Left renal pelvis (tissue), 4 donors: ENCODE measurements at places on chromosomes 1 and 21. TPM values are rescaled to one million over a fixed set of nuclear protein-coding genes. Genes with fewer than 3 reads are reported as not detected.

GRCh38 chr1:38579056-38579455 is 280.5 kb downstream of the RRAGC start:
- DNase-seq = no peak

The SLC44A5 gene
- 13.0 TPM for polyA plus RNA-seq

The RIPPLY3 gene
- 0.14 TPM for polyA plus RNA-seq

DNA sequence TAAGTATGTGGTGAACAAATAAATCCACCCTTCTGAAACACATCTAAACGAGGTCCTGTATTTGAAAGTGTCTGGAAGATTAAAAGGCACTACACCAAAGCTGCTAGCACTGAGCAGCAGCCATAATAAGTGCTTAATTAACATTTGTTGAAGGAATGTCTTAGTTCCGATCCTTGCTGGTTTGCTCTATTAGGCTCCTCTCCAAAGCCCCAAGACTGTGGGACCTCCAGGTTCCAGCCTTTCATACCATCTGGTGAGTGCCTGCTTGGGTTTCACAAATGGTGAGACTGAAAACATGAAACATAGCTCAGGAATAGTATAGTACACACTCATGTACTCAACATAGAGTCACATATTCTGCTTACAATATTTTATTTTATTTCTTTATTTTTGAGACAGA is 640 bp upstream of the CYP2J2 start:
- DNase-seq = no peak

The RPL11 gene
- 2,601 TPM for polyA plus RNA-seq

The RHD gene
- polyA plus RNA-seq = 2.5 TPM

The SF3B4 gene
- 88.6 TPM for polyA plus RNA-seq

The SCAMP3 gene
- 45.9 TPM for polyA plus RNA-seq

DNA sequence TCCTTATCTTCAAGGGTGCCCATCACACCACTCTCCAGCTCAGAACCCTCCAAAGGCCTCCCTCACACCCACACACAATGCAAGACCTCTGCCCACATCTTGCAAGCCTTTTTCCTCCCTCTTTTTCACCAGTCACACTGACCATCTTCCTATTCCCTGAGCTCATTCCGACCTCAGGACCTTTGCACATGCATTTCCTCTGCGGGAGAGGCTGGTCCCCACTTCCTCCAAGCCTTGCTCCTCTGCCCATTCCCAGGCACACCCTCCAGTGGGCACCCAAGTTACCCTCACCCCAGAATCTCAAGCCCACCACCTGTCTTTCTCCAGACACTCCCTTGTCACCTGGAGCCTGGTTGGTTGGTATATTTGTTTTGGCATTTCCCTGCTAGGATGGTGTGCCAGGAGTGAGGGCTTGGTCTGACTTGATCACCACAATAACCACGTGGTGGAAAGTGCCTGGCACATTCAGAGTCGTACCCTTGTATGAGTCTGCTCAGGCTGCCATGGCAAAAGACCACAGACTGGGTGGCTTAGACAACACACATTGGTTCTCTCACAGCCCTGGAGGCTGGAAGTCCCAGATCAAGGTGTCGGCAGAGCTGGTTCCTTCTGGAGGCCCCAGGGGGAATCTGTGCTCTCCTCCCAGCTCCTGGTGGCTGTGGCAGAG is 13.2 kb downstream of the MX2 start:
- DNase-seq = no peak

GRCh38 chr1:95179205-95179986 is 54.6 kb upstream of the RWDD3 start:
- DNase-seq = no peak

GRCh38 chr1:168138134-168138533 is 1.4 kb upstream of the GPR161 start:
- DNase-seq = no peak

GRCh38 chr21:41611966-41612606 is 104.1 kb upstream of the TMPRSS2 start:
- no peak for DNase-seq

The TEX38 gene
- polyA plus RNA-seq = 0.58 TPM

The ETNK2 gene
- 26.5 TPM for polyA plus RNA-seq

DNA sequence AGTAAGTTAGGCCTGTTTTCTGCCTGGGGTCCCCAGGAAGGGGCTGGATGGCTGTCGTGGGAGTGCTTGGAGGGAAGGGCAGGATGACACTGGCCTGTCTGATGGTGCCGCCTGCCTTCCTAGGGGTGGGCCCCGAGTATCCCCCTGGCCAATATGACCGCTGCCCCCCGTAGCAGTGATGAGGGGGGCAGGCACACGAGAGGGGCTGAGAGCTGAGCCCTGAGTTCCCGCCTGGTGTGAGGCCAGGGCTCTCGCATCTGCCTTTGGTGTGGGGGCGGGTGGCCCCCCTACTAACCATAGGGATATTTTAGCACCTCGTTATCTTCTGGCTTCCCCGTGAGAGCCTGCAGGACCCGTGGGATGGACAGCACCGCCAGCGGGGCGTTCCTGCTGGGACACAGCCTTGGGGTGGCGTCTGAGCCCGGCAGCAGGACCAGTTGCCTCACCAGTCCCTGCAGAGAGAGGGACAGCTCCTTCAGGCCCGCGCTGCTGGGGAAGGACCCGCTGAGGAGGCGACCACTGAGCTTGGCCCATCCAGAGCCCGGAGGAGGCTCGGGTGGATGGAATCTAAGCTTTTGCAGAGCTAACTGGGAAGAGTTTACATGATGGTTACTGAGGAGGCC is 10.4 kb downstream of the KRTAP10-1 start:
- DNase-seq = no peak

DNA sequence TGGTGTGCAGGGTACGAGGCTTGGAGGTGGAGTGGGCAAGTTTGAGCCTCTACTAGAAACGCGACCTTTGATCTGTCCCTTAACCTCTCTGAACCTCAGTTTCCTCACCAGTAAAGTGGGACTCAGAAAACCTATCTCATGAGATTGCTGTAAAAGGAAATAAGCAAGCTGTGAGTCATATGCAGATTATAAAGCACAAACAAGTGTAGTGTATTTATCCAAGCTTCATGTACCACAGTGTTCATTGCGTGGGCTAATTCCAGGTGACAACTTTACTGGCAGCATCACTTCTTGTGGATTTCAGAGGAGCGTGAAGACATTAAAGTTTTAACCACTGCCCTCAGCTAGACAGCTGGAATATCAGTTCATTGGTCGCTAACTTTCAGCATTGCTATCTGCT is 44.4 kb downstream of the ZNF697 start:
- DNase-seq = no peak

DNA sequence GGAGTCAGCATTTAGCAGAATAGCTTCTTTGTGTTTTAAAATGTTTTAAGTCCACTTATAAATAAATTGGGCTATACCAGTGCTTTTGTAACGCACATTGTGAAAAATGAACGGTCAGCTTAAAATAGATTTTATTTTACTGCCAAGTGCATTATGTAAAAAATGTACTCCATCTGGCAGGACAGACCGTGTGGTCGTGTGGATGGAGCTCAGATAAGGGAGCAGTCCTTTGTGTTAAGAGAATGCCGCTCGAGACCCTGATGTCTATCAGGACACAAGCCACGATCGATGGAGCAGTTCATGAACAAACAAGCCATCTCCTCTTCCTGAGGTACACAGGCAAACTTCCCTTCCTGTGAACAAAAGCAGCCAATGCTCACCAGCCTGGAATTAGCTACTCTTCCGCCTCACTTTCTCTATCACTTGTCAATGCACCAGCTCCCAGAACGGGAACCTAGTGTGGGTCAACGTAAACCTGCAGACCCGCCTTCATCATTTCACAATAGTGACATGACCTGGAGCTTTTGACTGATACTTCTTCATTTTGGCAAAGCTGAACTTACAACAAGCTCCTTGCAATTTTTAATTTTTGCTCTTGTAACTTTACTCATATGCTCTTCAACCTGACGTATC is 243.5 kb downstream of the TGFB2 start:
- DNase-seq = no peak

GRCh38 chr1:216186816-216187215 is 236.4 kb downstream of the USH2A start:
- no peak for DNase-seq

- DNase-seq = no peak
Observed at GRCh38 chr21:45938811-45939520, 42.6 kb upstream of the COL6A1 start.

DNA sequence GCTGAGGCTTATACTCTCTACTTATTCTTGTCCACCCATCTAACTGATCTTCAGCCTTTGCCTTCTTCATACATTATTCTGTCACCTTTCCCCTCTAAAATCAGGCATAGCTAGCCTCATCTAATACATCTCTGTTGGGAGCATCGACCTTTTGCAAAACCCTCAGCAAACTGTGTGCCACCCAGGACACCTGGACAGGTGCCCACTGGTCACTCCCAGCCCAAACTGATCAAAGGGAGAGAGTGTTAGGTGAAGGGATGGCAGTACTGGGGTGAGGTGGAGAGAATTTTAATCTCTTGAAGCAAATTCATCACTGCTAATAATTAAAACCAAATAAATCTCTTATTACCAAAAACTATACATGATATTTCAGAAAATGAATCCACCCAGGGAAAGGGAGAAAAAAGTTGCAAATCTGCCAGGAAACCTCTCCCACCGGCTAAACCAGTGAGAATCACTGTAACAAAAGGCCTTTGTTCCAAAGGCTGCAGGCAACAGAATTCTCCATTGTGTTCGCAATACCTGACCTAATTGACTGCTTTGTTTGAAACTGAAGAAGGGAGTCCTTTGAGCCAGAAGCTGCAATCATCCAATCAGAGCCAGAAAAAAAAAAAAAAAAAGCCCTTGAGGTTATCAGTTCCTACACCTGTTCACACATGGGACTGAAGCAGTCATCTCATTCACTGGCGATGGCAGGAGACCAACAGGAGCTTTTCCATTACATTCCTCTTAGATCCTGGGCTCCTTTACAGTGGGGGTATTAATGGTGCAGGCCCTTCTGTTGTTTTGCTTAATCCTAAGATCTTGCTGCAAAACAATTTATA is 172.6 kb downstream of the APP start:
- no peak for DNase-seq

The SERINC2 gene
- 42.2 TPM for polyA plus RNA-seq

DNA sequence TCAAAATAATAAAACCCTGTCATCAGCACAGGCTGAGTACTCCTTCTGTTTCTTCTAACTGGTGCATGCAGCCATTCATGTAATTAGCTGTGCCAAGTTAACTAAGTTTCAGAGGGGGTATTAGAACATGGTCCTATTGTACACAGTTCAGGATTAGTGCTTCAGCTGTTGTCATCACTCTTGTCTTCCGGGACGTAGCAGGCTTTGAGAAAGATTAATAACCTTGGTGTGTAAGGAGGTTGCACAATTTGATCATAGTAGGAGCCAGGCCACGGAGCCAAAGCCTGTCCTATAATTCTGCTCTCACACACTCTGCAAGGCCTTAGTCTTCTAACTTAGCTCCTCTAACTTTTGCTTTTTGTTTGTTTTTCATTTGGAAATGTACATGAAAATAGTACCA is 44.7 kb downstream of the PTGFRN start:
- no peak for DNase-seq
